ENCODE measurements at places on chromosomes 3 and 15.

- no peak for DNase-seq
These were observed 34.7 kb upstream of the GREM1 start for GRCh38 chr15:32682977-32683630.

DNA sequence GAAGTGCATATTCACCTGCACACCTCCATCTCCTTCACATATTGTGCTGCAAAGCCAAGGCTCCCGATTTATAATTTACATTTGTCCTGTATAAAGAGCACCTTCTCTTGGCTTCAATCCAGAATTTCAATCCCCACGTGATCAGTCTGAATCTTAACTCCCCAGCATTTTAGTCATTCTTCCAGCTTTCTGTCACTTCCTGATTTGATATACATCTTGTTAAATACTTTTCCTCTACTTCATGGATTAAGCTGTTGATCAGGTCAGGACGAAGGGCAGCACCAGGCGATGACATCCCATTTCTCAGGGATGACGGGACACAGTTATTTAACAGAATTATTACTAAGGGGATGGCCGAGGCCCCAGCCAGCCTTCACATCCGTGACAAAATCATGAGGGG, 212.5 kb downstream of the EPHB1 start:
- no peak for DNase-seq

GRCh38 chr15:67120839-67121643, 55.6 kb downstream of the SMAD3 start:
- peak; percentile 38 for DNase-seq

DNA sequence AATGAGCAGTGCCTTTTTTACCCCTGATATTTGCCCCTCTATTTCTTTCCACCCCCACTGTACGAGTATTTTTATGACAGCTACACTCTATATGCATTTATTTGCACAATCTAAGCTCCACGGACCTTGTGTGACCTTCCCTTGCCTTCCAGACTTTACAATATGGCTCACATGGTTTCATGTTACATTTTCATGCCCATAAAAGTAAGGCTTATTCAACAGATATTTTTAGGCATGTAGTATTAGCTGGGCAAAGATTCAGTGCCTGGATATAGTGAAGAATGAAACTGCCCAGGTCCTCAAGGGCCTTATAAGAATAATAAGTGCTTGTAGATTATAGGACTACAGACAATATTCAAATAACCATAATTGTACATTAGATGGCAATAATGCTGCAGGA, 481.9 kb upstream of the CNTN4 start:
- DNase-seq: no peak

- no peak for DNase-seq
These were observed 35.4 kb upstream of the GRM7 start for GRCh38 chr3:6825524-6825923.

Data from COLO829 (cell line).